ENCODE measurements at places on chromosomes 11 and 22.

- no peak for DNase-seq
Measured at GRCh38 chr11:47410370-47411264, 2.2 kb downstream of the SLC39A13 start.

GRCh38 chr22:24421428-24421931 is 5.9 kb upstream of the ADORA2A start:
- peak; percentile 51 for DNase-seq

- DNase-seq = no peak
Measured at GRCh38 chr11:115677190-115677589, 173.0 kb upstream of the CADM1 start.

- no peak for DNase-seq
Measured at GRCh38 chr11:131522851-131523250, 152.4 kb downstream of the NTM start.

GRCh38 chr22:46484861-46485595 is 52.4 kb downstream of the CELSR1 start:
- DNase-seq = no peak

GRCh38 chr22:31044262-31044861 is 36.8 kb upstream of the SMTN start:
- no peak for DNase-seq

DNA sequence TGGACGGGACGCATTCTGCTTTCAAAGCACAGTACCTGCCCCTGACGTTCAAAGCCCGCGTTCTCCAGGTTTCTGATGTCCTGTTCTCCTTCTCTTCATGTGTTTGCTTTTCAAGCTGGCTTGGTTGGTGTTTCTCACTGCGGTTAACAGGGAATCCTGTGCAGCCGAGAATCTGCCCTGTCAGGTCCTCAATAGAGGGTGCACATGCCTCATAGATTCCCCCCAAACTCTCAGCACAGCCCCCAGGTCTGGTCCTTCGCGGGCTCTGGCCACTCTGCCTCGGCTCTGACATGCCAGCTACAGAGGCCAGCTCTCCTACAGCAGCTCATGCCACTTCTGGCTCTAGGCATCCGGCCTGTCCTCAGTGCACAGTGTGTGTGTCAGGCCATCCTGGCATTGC is 1343.8 kb downstream of the TBC1D22A start:
- no peak for DNase-seq

DNA sequence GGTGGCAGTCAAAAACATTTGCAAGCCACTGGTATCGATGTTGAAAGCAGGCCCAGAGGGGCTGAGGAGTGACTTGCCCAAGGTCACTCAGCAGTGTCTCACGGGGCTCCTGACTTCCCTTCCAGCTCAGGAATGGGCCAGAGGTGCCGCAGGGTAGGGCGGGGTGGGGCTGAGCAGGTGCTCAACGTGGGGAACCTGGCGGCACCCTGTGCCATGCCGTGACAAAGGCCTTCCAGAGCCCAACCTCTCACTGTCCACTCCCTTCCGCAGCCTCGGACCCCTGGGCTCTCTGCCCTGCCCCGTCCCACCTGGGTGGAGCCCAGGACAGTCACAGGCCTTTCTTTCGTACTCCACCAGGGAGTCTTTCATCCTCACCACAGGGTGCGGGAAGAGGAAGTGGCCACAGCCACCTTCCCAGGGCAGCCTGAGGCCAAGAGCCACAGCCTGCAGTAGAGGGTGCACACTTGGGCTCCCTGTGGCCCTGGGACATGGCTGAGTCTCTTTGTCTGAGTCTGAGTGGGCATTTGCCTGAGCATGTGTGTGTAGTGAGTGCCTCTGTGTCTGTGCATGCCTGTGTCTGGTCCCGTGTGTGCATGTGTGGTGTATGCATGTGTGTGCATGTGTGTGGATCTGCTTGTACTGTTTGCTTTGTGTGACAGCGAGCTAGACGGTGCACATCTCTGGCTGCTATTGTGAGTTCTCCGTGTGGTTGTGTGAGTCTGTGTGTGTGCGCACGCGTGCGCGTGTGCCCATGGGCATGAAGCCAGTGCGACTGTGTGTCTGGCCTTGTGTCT is 6.0 kb upstream of the LIF start:
- DNase-seq = no peak

- no peak for DNase-seq
Measured at GRCh38 chr22:43302531-43303041, 40.6 kb downstream of the SCUBE1 start.

GRCh38 chr11:9099617-9100016 is 8.2 kb upstream of the SCUBE2 start:
- DNase-seq = no peak

- DNase-seq = peak; percentile 39
Measured at GRCh38 chr11:12235553-12235946, 125.2 kb downstream of the MICAL2 start.

DNA sequence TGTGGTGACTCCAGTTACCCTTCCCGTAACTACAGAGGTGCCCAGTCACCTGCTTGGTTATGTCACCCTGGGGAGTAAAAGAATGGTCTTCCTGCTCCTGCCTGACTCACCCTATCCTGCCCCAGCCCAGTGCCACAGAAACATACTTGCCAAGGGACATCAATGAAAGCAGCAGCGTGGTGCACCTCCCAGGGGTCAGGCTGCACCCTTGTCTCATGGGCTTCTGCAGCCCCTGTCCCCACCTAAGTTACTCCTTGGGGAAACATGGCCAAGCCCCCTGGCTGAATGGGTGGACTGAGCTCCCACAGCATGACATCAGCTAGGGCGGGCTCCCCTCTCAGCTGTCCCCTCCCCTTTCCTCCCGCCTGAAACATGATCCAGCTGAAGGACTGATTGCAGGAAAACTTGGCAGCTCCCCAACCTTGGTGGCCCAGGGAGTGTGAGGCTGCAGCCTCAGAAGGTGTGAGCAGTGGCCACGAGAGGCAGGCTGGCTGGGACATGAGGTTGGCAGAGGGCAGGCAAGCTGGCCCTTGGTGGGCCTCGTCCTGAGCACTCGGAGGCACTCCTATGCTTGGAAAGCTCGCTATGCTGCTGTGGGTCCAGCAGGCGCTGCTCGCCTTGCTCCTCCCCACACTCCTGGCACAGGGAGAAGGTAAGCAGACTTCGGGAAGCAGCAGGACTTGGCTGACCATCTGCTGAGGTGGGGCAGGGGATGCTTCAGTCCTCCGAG is at the start of gene HTR3A:
TSS of gene HTR3A (plus strand) at position 368 of the 730 bp plus-strand sequence. CDS start at position 586, 218 bp downstream.
- DNase-seq = no peak

DNA sequence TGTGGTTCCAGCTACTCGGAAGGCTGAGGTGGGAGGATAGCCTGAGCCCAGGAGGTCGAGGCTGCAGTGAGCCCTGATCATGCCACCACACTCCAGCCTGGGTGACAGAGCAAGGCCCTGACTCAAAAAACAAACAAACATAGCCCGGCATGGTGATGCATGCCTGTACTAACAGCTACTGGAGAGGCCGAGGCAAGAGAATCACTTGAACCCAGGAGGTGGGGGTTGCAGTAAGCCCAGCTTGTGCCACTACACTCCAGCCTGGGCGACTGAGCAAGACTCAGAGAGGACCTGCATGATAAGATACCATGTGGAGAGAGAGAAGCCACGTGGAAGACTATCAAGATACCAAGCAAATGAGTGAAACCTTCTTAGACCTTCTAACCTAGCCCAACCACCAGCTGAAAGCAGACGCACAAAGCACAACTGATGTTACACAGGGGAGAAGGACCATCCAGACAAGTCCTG is 36.1 kb downstream of the AMBRA1 start:
- no peak for DNase-seq

DNA sequence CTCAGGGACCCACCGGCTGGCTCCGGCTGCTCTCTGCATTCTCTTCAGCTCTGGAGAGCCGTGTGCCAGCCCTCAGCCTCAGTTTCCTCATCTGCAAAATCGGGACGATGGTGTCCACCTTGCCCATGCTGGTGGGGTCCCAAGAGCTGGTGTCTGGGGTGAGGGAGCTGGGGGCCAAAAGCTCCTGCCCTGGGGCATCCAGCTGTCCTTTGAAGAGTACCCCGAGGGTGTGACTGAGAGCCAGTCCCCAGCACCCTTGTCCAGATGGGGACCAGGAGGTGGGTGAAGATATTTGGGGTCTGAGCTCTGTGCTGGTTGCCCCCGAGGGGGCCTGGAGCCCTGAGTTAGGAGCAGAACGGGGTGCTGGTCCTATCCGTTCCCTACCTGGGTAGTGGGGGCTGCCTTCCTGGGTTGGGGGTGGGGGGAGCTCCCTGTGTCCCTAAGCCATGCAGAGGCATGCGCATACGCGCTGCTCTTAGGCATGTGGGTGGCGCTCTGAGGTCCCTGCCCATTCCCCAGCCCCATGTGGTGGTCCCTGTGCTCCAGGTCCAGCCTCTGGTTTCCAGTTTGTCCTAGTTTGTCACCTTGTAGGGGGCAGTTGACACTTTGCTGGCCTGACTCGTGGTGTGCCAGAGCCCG is 4.9 kb downstream of the LRP5 start:
- no peak for DNase-seq

- no peak for DNase-seq
Measured at GRCh38 chr11:11390068-11390771, 37.2 kb upstream of the CSNK2A3 start.

DNA sequence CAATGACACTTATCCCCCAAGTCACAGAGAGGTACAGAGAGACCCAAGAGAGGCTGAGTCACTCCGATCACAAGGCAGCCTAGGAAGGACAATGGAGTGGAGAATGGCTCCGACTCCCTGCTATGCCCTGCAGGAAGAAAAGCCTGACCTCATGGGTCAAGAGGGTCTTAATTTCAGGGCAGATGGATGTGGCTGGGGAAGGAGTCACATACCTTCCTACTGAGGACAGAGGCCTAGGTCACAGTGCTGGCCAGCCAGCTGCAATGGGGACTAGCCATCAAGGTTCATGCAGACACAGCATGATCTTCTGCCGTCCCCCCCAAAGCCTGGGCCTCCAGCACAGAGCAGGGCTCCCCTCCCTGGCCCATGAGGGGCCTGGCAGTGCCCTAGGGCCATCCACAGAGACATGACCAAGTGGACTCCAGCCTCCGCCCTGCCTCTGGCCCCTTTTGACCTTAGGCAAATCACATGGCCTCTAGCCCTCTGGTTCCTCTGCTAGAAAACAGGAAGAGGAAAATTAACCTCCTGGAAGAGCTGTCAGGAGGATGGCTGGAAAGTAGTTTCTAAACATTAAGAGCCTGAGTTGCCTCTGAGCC is 1.8 kb downstream of the ARRB1 start:
- no peak for DNase-seq

DNA sequence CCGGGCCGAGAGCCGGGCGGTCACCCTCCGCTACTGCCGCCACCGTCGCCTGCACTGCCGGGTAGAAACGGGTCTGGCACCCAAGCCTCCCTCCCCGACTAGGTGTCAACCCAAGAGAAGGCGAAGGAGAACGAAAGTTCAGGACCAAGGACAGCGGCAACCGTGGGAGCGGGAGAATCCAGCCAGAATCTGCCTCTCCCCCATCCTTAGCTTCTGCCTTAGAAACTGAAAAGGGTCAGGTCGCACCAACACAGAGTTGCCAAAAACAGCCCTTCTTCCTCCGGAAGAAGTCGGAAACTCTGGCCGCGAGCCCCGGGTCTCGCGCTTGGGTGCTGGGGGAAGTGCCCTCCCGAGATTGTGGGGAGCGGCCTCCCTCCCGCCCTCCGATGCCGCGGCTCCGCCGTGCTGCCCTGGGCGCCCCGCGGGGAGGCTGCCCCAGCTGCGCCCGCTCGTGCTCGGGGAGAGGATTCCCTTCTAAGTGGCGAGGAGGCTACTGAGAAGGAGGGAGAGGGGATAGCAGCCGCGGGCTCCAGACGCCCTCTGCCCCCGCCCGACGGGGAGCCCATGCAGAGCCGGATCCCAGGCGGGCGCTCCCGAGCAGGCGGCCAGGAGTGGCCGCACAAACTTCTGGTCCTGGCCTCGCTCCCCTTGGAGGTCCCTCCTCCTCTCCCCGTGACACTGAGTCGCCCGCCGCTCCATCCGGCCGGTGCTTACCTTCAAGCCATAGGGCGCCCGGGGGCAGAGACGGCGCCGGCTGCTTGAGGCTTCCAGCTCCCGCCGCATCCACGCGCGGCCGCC is 637 bp downstream of the DRD2 start:
- peak; percentile 31 for DNase-seq

DNA sequence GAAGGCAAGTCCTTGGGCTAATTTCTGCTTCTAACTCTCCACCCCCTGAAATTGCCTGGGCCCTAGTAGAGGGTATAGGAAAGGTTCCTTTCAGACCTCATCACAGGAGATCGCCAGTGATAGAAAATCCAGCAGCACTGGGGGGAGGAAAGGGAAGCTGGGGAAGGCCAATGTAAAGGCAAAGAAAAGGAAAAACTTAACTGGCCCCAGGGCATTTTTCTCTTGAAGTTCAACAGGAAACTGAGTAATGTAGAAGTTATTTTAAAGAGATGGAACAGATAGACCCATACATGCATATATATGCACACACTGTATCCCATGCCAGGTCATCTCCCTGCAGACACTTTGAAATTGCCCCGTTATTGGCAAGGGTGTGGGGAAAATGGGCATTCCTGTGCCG is 134.0 kb downstream of the TRIM44 start:
- DNase-seq = no peak

DNA sequence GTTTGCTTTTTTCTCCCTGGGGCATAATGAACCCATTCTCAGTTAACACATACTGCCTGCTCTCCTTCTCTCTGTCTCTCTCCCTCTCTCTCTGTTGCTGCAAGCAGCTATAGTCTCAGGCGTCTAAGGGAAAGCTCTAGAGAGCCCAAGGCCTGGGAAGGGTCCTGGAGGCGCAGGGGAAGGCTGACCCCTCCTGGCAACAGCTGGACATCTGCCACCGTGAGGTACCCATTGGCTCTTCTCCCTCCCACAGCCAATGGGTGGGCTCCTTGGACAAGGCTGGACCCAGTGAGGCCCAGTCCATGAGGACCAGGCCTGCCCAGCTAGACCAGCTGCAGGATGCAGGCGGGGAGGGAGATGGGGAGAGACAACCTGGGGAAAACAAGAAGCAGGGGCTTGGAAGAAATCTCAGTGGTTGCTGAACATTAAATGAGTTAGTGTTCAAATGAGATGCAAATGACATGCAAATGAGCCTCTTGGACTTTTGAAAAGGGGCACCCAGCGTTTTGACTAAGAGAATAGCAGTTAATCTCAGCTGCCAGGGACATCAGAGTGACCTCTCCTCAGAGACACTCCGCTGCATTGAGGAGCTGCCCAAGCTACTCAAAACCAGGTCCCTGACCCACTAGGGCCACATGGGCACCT is 349.7 kb downstream of the BUD13 start:
- DNase-seq = no peak

GRCh38 chr11:1481861-1482441 is 4.6 kb downstream of the MOB2 start:
- no peak for DNase-seq

- peak; percentile 33 for DNase-seq
Measured at GRCh38 chr11:68798221-68798813, 43.4 kb downstream of the CPT1A start.

Data from GM12865 (cell line).